ENCODE measurements at places on chromosomes 1 and 21.

DNA sequence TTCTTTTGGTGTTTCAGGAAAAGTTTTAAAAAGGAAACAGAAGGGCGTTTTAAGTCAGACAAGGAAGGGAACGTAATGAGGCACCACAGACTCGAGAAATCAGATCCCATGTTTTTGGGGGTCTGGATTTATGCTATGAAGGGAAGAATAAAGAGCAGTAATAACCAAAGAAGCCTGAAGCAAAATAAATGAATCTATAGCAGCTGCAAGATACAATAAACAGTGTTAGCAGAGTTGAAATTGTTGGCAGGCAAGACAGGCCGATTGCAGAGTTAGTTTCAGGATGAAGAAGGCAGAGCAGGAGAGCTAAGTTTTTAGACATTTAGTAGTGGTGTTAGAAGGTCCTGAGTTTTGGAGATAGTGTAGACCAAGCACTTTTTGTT is 425 bp downstream of the DDR2 start:
- DNase-seq: no peak

GRCh38 chr1:31374511-31375196 is 1.8 kb upstream of the FABP3 start:
- DNase-seq: no peak

GRCh38 chr21:36507397-36508018 is 27.6 kb upstream of the CLDN14 start:
- DNase-seq: no peak

DNA sequence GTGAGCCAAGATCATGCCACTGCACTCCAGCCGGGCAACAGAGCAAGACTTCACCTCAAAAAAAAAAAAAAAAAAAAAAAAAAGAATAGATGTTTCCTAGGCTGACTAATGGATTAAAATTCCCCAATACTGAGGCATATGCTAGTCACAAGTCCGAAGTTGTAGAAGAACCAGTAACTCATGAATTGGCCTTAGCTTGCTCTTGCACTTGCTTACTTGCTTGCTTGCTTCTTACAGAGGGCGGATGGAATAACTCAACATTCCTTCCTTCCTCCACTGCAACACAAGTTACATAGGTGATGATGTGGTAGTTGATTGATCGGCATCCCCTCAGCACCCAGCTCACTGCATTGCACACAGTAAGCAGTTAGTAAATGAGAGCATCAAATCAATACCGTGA is 2.8 kb upstream of the TARS2 start:
- no peak for DNase-seq

GRCh38 chr1:156746728-156747631 is 4.5 kb downstream of the HDGF start:
- peak; percentile 41 for DNase-seq

DNA sequence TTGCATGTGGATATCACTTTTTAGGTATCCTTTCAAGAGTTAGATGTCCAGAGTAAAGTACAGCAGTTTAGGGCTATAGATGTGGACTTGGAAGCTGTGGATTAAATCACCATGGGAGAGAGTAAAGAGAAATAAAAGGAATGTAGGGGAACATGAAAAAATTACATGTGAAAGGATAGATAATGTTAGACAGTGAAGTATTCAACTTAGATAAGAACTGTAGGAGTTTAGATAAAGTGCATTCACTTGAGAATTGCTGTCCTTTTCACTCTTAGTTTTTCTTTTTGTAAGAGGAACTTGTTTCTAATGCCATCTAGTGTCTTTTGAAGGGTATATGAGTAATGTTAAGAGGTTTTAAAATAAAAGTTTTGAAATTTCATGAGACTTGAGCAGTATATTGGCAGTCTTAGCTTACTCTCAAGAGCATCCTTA is 40.1 kb downstream of the MAST2 start:
- DNase-seq: no peak

DNA sequence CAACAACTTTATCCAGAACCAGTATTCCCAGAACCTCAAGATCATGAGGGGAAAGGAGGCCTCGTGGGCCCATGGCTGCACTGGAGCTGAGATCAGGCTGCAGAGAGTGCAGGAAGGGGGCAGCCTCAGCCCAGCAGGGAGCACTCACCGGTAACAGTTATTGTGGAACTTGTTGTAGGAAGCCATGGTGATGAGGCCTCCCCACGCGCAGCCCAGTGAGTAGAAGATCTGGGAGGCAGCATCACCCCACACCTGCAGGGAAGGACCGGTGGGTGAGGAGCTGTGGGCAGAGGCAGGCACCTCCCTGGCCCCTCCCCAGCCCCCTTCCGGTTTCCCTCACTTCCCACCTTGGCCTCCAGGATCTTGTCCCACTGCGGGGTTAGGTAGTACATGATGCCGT is 10.8 kb downstream of the CCDC24 start:
- no peak for DNase-seq

GRCh38 chr21:40516335-40516734 is 330.6 kb downstream of the DSCAM start:
- DNase-seq: no peak
